ENCODE measurements at places on chromosomes 6 and 20. TPM values are rescaled to one million over a fixed set of nuclear protein-coding genes. Genes with fewer than 3 reads are reported as not detected.

ANKRD66 gene
- total RNA-seq: not detected

TTI1 gene
- 23.5 TPM for total RNA-seq

INSM1 gene
- total RNA-seq: not detected

SLC13A3 gene
- total RNA-seq: 3.9 TPM

LTV1 gene
- 9.7 TPM for total RNA-seq

SLA2 gene
- not detected for total RNA-seq

NRM gene
- total RNA-seq: 9.2 TPM

MYLK2 gene
- not detected for total RNA-seq

COX4I2 gene
- total RNA-seq: not detected

RAET1G gene
- 0.43 TPM for total RNA-seq

RNGTT gene
- 19.1 TPM for total RNA-seq

EDN3 gene
- total RNA-seq: 2.9 TPM

SRSF12 gene
- total RNA-seq: 1.2 TPM

EHMT2 gene
- total RNA-seq: 61.5 TPM

HUS1B gene
- total RNA-seq: 0.22 TPM

RFX6 gene
- not detected for total RNA-seq

C20orf144 gene
- 0.33 TPM for total RNA-seq

ADGRF5 gene
- total RNA-seq: 13.7 TPM

PAX1 gene
- not detected for total RNA-seq

ARMH2 gene
- total RNA-seq: not detected

EMILIN3 gene
- not detected for total RNA-seq

PCED1A gene
- total RNA-seq: 39.0 TPM

CGA gene
- not detected for total RNA-seq

SLC2A10 gene
- total RNA-seq: 79.7 TPM

TRIM40 gene
- not detected for total RNA-seq

TMEM14B gene
- 71.1 TPM for total RNA-seq

VSX1 gene
- total RNA-seq: not detected

PHF3 gene
- total RNA-seq: 73.8 TPM

FRS3 gene
- total RNA-seq: 2.7 TPM

PBOV1 gene
- total RNA-seq: not detected

OR2H1 gene
- total RNA-seq: not detected

DSP gene
- total RNA-seq: 304 TPM

FAM217B gene
- total RNA-seq: 7.9 TPM

ENPP5 gene
- total RNA-seq: 1.2 TPM

FOXA2 gene
- not detected for total RNA-seq

ZSWIM1 gene
- 17.5 TPM for total RNA-seq

REM1 gene
- not detected for total RNA-seq

LINC00237 gene
- not detected for total RNA-seq

NDRG3 gene
- 27.5 TPM for total RNA-seq

BPIFA1 gene
- not detected for total RNA-seq

NOTCH4 gene
- 3.5 TPM for total RNA-seq

SMLR1 gene
- total RNA-seq: not detected

TMEM217 gene
- 2.4 TPM for total RNA-seq

NR2E1 gene
- total RNA-seq: not detected

C20orf204 gene
- total RNA-seq: 2.0 TPM

PPARD gene
- total RNA-seq: 7.1 TPM

TUBB2B gene
- 0.39 TPM for total RNA-seq

TUBB gene
- 423 TPM for total RNA-seq
